CD4-positive, alpha-beta T cell (primary cell): ENCODE measurements at places on chromosomes 2 and 18.

DNA sequence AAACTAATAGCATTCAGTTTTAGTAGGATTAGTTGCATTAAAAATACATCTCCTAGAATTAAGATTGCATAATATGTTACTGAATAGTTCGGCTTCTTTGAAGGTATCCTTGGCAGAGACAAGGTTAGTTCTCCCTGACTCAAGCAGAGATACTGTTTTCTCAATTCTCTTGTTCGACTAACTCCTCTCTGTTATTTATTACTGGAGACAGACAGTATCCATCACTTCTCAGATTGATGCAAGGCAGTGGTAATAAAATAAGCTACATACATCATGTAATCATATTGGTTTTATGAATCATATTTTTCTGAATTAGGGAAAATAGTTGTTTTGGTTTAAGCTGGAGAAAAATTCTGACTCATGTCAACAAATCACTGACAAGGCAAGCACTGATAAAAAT is 134.8 kb downstream of the SLC8A1 start:
- H3K4me3 ChIP-seq: no peak overlapping the region
- no peaks in the 10 kb centered on the region for H3K27me3 ChIP-seq
- no peak overlapping the region for H3K27ac ChIP-seq
- no peaks in the 10 kb centered on the region for H3K4me1 ChIP-seq
- no peak for DNase-seq

DNA sequence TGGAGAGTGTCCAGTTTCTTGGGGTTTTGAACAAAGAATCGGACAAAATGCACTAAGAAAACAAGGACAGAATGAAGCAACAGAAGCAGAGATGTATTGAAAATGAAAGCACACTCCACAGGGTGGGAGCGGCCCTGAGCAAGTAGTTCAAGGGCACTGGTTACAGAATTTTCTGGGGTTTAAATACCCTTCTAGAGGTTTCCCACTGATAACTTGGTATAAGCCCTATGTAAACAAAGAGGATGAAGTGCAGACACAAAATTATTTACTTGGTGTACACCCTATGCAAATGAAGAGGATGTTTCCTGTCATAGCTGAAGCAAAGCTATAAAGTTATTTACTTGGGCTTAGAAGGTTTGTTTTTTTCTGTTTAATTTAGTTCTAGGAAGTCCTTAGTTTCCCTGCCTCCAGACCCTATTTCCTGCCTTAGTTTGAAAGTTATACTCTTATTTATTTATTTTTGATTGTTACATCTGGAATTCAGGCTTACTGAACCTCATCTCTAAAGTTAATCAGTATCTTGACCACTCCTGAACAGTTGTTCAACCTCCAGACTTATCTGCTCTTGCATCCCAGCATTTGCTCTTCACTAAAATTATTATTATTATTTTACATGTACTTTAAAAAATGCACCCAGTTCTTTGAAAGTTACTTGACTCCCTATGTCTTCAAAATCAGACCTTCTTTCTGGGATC is 193.5 kb downstream of the SPP2 start:
- DNase-seq: peak; percentile 20
- no peaks in the 10 kb centered on the region for H3K4me1 ChIP-seq
- H3K27ac ChIP-seq: no peak overlapping the region
- H3K27me3 ChIP-seq: no peaks in the 10 kb centered on the region

DNA sequence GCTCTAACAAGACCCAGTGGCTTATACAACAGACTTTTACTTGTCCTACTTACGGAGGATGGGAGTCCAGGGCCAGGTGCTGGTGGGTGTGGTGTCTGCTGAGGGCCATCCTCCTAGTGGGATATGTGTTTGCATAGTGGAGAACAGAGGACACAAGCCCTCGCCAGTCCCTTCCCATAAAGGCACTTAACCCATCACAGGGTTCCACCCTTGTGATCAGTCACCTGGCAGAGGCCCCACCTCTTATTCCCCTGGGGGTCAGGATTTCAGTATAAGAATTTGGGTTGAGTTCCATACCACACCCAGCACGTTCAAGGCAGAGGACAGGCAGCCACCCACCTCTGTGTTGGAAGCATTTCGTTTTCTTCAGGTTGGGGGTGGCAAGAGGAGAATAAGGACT is 259.0 kb downstream of the AGAP1 start:
- no peak overlapping the region for H3K27ac ChIP-seq
- no peak for DNase-seq
- H3K4me3 ChIP-seq: no peak overlapping the region
- H3K36me3 ChIP-seq: no peaks in the 10 kb centered on the region
- no peaks in the 10 kb centered on the region for H3K4me1 ChIP-seq
- no peaks in the 10 kb centered on the region for H3K27me3 ChIP-seq

DNA sequence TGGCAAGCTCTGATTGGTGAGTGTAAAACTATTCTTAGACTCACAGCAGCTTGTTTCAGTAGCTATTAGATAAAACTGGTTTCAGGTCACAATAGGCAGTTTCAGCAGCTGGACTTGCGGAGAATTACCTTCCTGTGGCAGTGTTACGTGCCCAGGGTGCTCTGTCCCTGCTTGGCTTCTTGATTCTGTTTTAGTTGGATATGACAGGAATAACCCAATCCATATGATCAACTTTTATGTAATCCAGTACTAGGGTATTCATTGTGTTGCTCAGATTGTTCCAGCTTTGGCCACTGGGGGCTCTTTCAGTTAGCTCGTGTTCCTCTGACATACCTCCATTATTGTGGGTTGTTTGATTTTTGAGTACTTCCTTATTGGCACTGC is 43.1 kb downstream of the INPP4A start:
- no peak overlapping the region for H3K4me3 ChIP-seq
- no peak for DNase-seq
- H3K27me3 ChIP-seq: no peaks in the 10 kb centered on the region
- no peak overlapping the region for H3K27ac ChIP-seq
- H3K4me1 ChIP-seq: peaks cover 77% of the 10 kb centered on the region

- DNase-seq: no peak
- no peak overlapping the region for H3K4me3 ChIP-seq
- H3K4me1 ChIP-seq: no peaks in the 10 kb centered on the region
Measured at GRCh38 chr2:236720974-236721540, 151.4 kb downstream of the ACKR3 start.

DNA sequence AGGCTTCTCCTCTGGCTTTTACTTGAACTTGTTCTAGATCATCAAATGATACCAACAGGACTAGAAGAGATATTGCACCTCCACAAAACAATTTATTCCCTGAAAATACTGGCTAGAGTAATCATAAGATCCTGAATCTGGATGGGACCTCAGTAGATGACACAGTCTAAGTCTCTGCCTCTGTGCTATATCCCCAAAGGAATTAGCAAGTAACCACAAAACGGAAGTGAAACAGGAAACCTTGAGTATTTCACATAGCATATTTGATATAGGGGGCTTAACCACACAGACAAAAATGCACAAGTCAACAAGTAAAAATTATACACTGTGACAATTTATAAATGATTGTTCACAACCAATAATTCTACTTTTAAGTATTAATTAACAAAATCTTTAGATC is 456.9 kb upstream of the TNP1 start:
- no peak overlapping the region for H3K27ac ChIP-seq
- peaks cover 3% of the 10 kb centered on the region for H3K4me1 ChIP-seq
- DNase-seq: peak; percentile 4
- H3K36me3 ChIP-seq: no peaks in the 10 kb centered on the region

GRCh38 chr2:191302459-191303139 is 57.4 kb downstream of the MYO1B start:
- H3K4me3 ChIP-seq: no peak overlapping the region
- no peaks in the 10 kb centered on the region for H3K36me3 ChIP-seq
- no peaks in the 10 kb centered on the region for H3K27me3 ChIP-seq
- no peaks in the 10 kb centered on the region for H3K4me1 ChIP-seq

DNA sequence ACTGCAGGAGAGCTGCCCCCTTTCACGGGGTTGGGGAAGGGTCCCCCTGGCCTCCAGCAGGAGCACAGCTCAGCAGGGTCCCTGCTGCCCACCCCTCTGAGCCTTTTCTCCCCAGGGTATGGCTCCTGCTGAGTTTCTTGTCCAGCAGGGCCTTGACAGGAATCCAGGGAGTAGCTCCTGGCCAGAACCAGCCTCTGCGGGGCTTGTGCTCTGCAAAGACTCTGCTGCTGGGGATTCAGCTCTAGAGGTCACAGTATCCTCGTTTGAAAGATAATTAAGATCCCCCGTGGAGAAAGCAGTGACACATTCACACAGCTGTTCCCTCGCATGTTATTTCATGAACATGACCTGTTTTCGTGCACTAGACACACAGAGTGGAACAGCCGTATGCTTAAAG is 21.2 kb downstream of the FOSL2 start:
- no peak for DNase-seq
- H3K4me1 ChIP-seq: peaks cover 35% of the 10 kb centered on the region
- no peaks in the 10 kb centered on the region for H3K27me3 ChIP-seq
- peaks cover 33% of the 10 kb centered on the region for H3K36me3 ChIP-seq
- H3K4me3 ChIP-seq: no peak overlapping the region

- no peak overlapping the region for H3K27ac ChIP-seq
- H3K36me3 ChIP-seq: no peaks in the 10 kb centered on the region
- no peak overlapping the region for H3K4me3 ChIP-seq
- H3K27me3 ChIP-seq: no peaks in the 10 kb centered on the region
- H3K4me1 ChIP-seq: peaks cover 23% of the 10 kb centered on the region
Measured at GRCh38 chr2:28432362-28432761, 39.7 kb downstream of the FOSL2 start.

DNA sequence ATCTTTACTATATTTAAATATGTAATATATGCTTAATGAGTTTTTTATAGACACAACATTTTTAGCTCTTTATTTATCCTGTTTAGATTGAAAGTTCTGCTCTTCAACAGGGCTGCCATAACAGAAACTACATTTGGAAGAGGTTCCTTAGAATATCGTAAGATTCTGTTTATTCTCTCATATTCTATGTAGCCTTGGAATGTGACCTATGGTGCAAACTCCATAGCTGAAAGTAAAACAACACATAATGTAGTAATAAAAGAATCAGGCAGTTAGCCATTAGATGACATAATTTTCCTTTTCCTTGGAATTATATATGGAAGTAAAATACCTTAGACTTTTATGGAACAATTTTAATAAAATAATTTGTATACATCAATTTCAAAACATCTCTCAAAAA is 91.3 kb downstream of the ZNF804A start:
- H3K27ac ChIP-seq: no peak overlapping the region
- H3K36me3 ChIP-seq: no peaks in the 10 kb centered on the region
- no peak for DNase-seq
- H3K4me1 ChIP-seq: no peaks in the 10 kb centered on the region
- no peaks in the 10 kb centered on the region for H3K27me3 ChIP-seq
